ENCODE measurements at places on chromosomes 13 and 19. TPM values are rescaled to one million over a fixed set of nuclear protein-coding genes. Genes with fewer than 3 reads are reported as not detected.

- no peak for ATAC-seq
These were observed 1303.4 kb downstream of the PCDH9 start for GRCh38 chr13:65926750-65927171.

DNA sequence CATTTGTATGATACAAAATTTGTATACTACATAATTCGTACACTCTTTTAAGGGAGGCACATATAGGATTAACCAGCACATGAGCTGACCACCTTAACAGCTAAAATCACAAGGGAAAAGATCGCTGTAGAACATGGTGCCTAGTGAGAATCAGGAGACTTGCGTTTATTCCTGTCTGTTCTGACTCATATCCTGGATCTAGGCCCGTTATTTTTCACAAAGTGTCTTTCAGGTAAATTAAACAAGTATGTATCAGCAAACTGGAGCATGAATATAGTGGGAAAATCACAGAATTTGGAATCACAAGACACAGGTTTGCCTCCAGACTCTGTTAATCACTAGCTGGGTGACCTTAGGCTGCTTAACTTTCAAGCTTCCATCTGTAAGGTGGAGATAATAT, 47.5 kb upstream of the ESD start:
- ATAC-seq: no peak

DNA sequence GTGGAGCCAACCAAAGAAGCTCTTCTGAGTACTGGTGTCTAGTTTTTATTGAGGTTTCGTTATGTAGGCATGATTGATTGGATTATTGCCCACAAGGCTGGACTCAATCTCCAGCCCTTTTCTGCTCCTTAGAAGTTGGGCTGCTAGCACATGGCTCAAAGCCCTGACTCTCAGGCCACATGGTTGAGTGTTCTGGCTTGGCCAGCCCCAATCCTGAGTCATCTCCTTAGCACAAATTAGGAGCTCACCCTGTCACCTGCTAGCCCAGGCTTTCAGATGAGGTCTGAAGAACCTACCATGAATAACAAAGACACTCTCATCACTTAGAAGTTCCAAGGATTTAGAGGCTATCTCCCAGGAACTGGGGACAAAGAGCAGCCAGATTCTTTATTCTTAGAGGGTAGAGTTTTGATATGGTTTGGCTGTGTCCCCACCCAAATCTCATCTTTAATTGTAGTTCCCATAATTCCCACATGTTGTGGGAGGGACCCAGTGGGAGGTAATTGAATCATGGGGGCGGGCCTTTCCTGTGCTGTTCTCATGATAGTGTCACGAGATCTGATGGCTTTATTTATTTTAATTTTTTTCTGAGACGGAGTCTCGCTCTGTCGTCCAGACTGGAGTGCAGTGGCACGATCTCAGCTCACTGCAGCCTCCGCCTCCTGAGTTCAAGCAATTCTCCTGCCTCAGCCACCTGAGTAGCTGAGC, 11.3 kb downstream of the DPY19L3 start:
- peak; percentile 38 for ATAC-seq

GRCh38 chr13:46964789-46965527, 68.1 kb upstream of the HTR2A start:
- ATAC-seq: no peak

Gene RFPL4A
- not detected for total RNA-seq

Gene IZUMO1
- 1.3 TPM for total RNA-seq

Data from esophagus mucosa (tissue), 1 donor.